ENCODE measurements at places on chromosomes 7 and 10.

DNA sequence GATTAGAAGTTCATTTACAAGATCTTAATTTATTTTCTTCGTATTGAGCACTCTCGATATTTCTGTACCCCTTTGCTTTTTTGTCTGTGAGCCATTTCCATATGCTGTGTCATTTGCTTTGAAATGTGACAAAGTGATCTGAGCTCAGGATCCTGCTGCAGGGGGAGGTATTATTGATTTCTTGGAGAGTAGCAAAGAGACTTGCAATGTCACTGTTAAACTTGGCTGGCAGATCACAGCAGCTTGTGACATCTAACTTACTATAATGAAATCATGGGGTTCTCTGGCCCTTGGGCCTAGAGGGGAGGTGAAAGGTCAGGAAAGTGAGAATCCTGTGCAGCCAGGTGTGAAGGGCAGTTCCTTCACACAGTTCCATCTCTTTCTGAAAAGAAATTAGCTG, 923.4 kb downstream of the REEP3 start:
- DNase-seq = no peak

- no peak for DNase-seq
Measured at GRCh38 chr7:22406715-22407114, 49.8 kb upstream of the RAPGEF5 start.

GRCh38 chr7:30136117-30136731, 1.4 kb downstream of the MTURN start:
- DNase-seq = no peak

DNA sequence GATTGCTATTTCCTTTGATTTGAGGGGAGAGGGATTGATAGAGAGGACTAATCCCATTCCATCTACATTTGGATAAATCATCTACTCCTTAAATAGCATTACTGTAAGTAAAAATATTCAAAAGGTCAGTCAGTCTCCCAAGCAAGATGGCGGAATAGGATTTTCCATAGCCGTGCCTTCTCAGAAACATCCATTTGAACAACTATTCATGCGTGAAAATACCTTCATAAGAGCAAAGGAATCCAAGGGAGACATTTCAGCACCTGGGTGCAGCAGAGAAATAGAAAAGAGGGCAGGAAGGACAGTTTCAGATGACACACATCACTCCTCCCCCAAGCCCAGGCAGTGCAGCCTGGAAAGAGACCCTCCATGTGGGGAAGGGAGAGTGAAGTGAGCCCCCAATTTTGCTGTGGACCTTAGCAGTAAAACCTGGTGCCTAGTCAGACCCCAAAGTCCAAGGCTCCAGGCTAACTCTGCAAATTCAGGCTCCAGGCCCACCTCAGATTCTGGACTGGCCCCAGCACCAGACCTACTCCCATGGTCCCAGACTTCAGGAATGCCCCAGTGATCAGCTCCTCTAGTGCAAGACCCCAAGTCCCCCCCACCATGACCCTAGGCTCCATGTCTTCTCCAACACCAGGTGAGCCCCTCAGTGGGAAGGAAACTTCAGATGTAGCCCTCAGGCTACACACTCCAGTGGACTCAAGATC, 104.3 kb upstream of the LANCL2 start:
- DNase-seq = no peak

DNA sequence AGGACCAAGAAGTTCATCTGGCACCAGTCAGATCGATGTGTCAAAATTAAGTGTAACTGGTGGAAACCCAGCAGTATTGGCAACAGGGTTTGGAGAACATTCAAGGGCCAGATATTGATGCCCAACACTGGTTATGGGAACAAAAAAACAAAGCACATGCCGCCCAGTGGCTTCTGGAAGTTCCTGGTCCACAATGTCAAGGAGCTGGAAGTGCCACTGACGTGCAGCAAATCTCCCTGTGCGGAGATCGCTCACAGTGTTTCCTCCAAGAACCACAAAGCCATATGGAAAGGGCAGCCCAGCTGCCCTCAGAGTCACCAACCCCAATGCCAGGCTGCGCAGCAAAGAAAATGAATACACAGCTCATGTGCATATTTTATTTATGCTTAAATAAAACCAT, 10.1 kb upstream of the C7orf33 start:
- DNase-seq = no peak

DNA sequence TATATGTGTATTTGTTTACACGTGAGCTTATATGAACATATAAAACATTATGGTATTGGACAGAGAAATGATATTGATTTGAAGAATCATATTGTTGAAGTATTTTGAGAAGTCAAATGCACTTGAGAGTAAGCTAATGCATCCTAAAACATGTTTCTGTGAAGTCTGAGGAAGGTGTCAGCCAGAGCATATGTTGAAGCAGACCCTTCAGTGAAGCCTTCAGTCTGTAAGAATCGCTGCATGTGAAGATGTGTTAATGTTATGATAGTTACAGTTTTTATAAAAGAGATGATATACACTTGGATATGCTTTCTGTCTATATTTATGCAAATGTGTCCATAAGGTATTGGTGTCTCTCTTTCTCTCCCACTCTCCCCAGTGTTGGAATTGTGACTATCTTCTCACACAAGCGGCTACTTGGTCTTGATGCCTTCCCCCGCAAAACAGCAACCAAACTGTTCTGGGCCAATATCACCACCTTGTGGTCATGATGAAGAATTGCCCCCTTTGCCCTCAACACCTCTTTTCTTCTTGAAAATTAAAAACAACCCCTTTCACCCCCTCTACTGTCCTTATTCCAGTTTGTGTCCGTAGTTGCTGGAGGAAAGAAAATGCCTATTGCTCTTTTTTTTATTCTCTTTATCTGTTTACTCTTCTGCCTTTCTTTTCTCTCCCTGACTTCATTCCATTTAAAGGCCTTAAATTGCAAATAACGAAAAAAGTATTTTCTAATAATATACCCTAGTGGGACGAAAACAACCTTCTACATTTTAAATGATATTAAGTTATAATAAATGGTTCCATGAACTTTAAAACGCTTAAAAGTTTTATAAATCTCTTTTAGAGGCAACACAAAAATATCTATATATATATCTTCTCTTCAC, 64.9 kb downstream of the IKZF1 start:
- DNase-seq = no peak

- no peak for DNase-seq
Measured at GRCh38 chr10:83978681-83979383, 160.5 kb upstream of the GHITM start.

- no peak for DNase-seq
Measured at GRCh38 chr10:127182161-127182560, 14.2 kb downstream of the INSYN2A start.

GRCh38 chr10:66307826-66308225, 618.0 kb upstream of the LRRTM3 start:
- DNase-seq = no peak

GRCh38 chr10:86234107-86234506, 132.5 kb downstream of the GRID1 start:
- DNase-seq = no peak

DNA sequence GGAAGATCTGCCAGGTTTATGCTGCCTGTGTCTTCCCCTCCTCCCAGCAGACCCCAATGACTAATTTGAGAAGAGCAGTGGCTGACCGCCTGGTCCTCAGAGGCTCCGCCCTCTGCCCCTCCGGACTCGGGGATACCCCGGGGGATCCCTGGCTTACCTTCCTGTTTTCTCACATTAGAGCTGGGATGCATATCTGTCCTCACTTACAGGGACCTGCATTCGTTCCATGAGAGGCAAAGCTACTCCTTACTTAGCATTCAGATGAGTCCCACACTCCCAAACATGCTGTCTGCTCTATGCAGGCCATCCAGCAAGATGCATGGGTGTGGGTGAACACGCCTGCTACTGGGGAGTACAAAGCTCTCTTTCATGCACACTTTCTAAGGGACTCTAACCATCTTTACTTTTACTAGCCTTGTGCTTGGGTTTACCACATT, 24.0 kb downstream of the VOPP1 start:
- no peak for DNase-seq

DNA sequence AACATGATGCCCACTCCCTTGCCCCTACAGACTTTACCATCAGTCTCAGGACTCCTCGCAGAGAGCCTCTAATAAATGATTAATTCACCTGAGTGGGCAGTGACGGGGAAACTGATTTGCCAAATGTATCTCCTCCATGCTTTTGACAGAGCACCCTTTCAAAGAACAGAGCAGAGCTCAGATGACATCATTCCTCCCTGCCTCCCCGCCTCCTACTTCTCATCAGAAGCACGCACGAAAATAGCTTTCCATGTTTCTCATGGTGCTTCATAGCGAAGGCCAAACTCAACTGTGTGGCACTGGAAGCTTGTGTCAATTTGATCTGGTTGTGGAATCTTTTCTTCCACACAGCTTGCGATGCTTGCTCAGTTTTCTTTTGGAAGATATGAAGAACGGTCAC, 442.5 kb downstream of the RPS24 start:
- DNase-seq = no peak

- no peak for DNase-seq
Measured at GRCh38 chr7:80218723-80219122, 84.1 kb downstream of the GNAI1 start.

GRCh38 chr7:40793132-40793531, 658.3 kb downstream of the SUGCT start:
- DNase-seq = no peak

DNA sequence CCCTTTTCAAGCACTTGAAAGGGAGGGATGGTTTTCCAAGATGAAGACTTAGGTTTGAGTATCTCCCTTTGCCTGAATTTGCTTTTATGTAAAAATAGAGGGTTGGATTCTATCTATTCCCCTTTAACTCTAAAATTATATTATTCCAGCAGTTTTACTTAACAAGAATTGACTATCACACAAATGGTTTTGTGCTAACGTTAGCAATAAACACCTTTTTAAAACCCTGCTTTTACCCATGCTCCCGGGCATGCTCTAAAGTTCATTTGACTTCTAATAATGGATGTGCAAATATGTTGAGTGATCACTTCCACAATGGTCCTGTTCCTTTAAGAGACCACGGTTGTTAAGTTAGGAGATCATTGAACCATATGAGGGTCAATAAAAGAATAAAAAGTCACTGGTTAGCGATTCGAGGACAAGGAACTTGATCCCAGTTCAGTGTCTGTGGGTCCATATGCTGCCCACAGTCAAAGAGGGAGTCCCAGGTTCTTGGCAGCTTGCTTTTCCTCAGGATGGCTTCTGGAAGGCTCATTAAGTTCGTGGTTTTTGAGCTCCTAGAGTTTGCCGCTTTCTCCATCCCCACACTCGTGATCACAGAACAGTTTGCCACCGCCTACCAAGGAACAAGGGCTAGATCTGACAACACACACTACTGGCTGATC, at the start of gene TMEM236:
TMEM236 (plus strand) TSS at position 421 of the 665 bp plus-strand sequence; CDS start at position 516, 95 bp downstream.
- DNase-seq = no peak

- DNase-seq = no peak
Measured at GRCh38 chr10:60817398-60817805, 39.1 kb downstream of the CDK1 start.

DNA sequence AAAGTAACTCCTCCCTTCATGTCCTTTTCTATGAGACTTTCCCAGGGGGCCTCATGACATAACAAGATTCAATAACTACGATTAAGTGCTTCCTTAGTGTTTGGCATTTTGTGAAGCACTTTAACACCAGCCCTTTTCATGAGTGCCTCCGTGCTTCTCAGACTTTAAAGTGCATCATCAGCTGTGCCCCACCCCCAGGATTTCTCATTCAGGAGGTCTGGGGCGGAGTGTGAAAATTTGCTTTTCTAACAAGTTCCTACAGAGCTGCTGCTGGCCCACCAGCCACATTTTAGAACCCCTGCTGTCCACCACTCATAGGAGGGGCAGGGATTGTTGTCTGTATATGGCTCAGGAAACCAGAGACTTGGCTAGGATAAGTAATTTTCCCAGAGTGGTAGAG, 445.3 kb downstream of the LRMDA start:
- no peak for DNase-seq

DNA sequence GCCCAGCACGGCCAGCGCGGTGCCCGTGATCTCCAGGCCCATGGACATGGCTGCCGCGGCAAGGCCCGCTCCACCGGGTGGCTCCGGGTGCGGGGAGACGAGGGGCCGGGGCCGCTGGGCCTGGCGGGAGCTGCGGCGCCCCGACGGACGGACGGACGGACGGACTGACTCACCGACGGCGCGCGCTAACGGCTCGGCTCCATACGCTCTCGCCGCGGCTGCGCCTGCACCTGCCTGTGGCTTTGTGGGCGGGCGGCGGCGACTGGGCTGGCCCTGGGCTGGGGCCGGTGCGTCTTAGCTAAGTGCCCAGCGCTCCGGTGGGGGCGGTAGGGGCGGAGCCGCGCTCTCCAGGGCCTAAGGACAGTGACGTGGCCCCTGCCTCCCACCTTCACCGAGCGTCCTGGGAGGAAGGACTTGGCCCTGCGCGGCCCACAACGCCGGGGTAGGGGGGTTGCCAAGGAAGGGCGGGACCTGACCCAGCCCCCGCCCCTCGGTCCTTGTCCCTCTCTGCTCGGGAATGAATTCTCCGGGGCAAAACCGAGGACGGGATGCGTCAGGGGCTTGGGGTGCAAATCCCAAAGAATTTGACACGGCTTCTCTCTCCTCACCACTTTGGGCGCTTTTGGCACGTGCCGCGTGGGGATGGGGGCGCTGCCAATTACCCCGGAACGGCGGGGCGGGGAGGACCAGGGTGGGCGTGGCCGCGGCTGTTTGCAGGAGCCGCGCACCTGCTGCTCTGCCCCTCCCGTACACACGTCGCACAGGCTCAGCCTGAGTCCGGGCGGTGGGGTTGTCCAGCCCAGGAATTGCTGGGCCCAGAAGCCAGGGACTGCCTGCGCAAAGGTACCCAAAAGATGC, at the start of gene CLDN3:
CLDN3 (minus strand) TSS at position 269 of the 858 bp plus-strand sequence; CDS start at position 48, 221 bp downstream.
- DNase-seq = no peak

DNA sequence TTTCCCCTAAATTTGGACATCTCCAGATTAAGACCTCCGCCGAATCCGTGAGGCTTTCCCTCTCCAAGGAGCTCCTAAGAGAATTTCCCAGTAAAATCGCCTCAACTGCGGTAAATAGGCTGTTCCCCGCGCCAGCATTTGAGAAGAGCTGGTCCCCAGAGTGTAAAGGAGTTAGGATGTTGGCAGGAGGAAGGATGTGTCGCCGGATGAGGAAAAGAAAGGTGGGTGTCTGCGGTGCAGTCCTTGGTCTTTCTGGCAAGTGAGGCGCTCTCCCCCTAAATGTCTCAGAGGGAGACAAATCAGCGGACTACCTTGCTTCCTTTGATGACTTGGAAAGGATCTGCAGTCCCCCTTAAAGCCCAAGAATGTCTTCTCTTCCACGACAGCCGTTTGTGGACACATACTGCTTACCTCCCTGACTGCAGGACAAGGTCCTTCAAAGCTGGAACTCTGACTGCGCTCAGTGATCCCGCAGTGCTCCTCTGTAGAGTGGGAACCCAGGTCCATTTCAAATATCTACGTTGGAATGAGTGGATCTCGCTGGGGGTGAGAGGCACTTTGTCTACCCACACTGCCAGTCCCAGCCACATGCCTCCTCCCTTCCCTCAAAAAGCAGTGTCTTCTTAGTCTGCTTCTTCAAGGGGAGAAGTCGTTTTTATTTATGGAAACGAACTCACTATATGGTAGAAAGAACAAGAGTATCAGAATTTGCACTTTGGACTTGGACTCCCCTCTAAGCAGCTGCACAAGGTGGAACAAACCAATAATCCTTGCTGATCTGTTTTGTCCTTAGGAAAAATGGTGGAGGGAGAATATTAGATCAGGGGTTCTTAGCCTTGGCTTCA, 1.1 kb upstream of the DLG5 start:
- DNase-seq = no peak

GRCh38 chr10:34139559-34139958, 675.5 kb downstream of the PARD3 start:
- DNase-seq = no peak

- peak; percentile 93 for DNase-seq
Measured at GRCh38 chr7:1169409-1170368, 9.7 kb upstream of the ZFAND2A start.

GRCh38 chr7:39357648-39358047, 208.6 kb upstream of the YAE1 start:
- DNase-seq = no peak
